ENCODE measurements at places on chromosomes 6 and 20.

- no peak for DNase-seq
Observed at GRCh38 chr6:82085701-82086100, 161.8 kb downstream of the IBTK start.

DNA sequence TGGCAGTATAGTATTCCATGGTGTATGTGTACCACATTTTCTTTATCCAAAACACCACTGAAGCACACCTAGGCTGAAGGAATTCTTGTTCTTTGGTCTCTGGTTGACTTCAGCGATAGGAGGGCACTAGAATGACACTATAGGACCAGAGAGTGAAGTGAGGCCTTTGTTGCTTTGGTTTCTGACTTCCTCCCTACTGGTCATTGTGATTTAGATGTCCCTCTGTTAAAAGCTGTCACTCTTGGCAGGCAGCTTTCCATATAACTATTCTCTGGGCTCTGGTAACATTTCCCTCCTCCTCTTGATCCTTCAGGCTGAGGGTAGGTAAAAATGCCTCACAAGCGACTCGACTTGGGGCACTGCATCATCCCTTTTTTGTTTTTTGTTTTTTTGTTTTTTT, 236.3 kb downstream of the MAFB start:
- DNase-seq, result no peak

- no peak for DNase-seq
Observed at GRCh38 chr20:56859801-56860261, 230.7 kb downstream of the TFAP2C start.

GRCh38 chr20:33154252-33154651, 13.7 kb upstream of the BPIFA2 start:
- DNase-seq, result no peak

DNA sequence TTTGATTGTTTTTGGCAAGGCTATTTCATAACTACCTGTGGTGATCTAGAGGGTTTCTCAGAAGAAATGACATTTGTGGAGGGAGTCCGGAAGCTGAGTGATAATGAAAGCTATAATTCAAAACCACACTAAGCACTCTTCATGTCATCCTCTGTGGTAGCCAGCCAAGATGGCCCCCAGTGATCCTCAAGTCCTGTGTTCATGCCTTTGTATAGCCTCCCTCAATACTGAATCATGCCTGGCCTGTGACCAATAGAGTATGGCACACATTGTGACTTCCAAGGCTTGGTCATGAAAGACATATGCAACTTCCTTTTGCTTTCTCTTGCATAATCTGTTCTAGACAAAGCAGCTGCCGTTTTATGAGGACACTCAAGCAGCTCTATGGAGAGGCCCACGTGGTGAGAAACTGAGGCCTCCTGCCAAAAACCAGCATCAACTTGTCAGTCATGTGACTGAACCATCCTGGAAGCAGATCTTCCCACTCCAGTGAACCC, 12.8 kb upstream of the DNAAF9 start:
- peak; percentile 16 for DNase-seq

DNA sequence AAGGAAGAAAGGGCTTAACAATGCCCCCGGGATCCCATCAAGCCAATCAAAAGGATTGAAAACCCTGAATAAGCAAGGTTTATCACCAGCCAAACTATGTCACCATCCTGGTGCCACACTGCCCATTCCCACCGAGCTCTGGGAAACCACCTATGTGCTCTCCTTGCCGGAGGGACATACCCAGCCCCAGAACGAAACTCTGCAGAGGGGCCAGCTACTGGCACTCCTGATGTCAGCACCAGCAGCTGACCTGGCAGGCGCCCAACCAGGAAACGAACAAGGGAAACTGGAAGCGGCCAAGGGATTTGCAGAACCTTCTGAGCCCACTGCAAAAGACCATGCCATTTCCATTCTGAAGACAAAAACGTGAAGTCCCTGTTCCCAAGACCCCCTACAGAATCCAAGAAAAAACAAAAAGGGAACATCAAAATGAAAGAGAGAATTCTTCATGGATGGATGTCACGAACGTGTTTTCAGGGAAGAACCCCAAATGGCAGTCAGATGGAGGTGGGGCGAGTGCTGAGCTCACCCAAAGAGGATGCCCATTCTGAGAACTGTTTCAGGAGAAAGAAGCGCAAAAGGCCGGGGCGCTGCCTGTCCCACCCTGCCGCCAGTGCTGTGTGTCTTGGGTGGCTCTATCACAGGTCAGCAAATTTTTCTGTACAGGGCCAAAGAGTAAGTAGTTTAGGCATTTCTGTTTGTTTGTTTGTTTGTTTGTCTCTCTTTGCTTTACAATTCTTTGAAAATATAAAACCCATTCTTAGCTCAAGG, 305.2 kb downstream of the ESR1 start:
- no peak for DNase-seq

DNA sequence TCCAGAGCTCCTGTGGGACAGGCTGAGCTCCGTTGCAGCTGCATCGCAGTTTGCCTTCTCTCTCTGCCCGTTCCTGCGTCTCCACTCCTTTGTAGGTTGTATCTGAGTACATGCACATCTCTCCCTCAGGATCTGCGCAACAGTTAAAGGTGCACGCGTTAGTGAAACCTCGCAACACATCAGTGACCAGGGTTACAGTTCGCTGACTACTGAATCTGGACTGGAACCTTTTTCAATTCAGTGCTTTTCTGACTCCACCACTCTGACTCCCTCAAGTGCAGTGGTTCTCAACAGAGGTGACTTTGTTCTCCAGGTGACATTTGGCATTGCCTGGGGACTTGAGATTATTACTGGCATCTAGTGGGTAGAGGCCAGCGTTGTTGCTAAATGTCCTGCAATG, 44.0 kb downstream of the UST start:
- DNase-seq, result no peak

DNA sequence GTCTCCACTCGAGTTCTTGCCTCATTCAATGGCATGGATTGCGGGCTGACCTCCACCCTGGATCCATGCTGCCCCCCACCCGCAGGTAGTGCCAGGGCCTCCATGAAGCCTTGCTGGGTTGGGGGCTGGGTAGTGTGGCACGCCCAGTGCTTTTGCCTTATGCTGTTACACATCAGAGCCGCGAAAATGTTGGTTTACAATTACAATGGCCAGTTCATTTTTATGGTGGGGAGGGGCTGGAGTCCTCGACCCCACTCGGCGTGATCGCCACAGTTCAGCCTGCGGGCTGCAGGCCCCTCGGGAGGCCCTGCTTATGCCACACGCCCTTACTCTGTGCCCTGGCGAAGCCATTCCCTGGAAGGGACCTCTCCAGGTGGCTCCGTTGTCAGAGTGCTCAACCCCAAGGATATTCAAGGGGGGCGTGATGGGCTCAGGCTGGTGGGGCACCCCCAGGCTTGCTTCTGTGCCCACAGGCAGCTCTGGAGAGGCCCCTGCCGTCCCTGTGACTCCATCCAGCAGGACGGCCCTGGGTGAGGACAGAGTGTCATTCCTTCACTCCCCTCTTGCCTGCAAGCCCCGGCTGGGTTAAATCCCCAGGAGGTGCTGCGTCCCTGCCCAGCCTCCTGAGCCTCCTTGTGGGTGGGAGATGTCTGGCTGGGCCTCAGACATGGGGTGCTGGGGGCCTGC, 14.8 kb downstream of the ITPA start:
- no peak for DNase-seq

- DNase-seq, result no peak
Observed at GRCh38 chr6:135600931-135601330, 103.4 kb upstream of the AHI1 start.

DNA sequence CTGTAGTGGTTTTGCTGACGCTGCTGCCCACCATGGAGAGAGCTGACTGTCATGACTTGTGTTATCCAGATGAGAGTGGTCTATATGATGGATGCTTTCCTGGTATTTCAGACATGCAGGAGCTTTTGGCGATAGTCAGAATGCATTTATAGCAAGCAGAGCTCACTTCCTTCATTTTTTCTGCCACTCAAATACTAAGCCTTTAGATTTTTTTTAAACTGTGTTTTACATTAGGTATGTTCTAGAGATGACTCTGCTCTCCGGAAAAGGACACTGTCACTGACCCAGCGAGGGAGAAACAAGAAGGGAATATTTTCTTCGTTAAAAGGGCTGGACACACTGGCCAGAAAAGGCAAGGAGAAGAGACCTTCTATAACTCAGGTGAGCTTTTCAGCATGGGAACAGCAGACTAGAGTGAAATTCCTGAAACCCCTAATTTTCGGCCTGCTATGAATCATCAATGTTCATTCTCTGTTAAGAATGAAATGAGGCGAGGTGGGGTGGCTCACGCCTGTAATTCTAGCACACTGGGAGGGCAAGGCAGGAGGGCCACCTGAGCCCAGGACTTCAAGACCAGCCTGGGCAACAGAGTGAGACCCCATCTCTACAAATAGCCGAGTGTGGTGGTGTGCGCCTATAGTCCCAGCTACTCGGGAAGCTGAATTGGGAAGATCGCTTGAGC, 98.6 kb upstream of the CLDN20 start:
- DNase-seq, result no peak

DNA sequence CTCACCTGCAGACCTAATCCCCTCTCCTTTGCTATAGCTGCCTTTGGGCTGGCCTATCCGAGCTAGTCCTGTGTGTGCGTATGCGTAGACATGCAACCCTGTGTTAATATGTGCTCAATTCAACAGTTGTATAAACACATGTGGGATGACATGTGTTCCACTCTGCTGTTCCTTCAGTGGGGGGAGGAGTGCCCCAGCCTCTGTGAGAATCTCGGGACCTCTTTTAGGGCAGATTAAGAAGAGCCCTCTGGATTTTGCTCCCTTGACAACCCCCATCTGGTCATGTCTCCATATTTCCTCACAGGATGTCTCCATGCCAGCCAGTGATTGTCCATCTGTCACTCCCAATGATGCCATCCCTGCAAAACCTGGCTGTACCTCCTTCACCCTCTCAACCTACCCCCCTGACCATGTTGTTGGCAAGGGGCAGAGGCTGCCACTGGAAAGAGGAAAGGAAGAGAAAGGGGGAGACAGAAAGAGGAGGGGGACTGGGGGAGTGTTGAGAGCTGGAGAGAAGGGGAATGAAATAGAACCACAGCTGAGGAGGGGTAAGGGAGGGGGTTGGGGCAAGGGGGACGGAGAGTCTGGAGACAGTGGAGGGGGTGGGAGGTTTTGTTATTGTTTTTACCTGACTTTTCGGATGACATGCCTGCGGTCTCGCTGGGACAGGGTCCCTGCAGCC, 417 bp downstream of the PRRT1 start:
- DNase-seq, result no peak

DNA sequence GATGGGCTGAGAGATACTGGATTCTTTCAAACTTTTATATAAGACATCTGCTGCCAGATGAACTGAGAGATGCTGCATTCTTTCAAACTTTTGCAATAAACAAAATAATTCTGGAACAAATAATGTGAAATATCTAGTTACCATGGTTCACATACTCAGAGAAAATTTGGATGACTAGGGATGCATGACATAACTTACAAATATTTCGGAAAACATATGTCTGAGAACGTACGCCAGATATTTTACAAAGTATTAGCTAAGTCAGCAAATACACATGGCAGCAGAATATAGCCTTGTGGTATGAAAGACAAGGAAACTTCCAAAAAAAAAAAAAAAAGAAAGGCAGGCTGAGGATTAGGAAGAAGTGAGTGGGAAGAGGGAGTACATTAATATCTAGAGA, 113.3 kb upstream of the TRAF3IP2 start:
- DNase-seq, result no peak

GRCh38 chr6:153084393-153084792, 46.7 kb downstream of the RGS17 start:
- DNase-seq, result no peak

DNA sequence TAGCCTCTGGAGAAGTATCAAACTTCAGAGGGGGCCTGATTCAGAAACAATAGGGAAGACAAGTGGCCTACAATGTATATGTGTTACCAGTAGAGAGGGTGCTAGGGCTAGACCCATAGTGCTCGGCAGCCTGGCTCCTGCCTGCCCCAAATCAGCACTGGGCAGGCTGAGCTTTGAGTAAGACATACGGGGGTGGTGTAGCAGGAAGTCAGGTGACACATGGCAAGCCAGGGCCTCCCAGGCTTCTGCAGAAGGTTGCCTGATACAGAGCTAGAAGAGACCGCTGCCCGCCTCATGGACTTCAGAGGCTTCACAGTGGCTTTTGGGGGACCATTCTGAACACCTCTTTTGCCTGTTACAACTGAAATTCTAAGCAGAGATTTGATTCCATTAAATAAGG, 43.4 kb downstream of the RALY start:
- DNase-seq, result peak; percentile 23

DNA sequence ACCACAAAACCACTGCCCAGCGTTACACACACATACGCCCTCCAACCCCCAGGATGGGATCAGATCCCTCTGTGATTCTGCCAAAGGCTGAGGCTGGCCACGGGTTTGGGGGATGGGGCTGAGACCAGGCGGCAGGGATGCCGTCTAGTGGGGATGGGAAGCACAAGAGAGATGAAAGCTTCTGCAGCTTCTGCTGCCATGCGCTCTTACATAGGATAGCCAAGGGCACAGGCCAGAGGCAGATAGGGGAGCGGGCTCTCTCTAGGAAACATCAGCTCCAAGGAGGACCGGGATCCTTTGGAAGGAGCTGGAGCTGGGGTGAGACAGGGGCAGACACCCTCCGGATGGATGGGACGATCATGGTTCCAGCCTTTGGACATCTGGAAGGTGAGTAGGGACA, 18.7 kb upstream of the RIN2 start:
- no peak for DNase-seq

- no peak for DNase-seq
Observed at GRCh38 chr6:40440053-40440452, 147.1 kb downstream of the LRFN2 start.

DNA sequence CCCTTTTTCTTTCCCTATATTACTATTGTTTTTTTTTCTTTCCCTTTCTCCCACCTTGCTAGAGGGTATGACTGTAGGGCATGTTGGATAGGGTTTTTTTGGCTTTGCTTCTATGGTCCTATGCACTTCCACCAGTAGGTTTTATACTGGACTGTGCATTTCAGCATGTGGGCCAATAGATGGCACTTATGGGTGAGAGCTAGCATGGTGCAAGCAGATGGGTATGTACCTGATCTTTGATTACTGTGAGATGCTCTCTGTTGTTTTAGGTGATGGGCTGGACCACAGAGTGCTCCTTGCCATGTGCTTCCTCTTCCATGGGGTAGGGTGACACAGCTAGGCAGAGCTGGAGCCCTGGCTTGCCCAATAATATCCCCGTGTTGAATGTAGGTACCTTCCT, 128.5 kb upstream of the CHD6 start:
- DNase-seq, result no peak

DNA sequence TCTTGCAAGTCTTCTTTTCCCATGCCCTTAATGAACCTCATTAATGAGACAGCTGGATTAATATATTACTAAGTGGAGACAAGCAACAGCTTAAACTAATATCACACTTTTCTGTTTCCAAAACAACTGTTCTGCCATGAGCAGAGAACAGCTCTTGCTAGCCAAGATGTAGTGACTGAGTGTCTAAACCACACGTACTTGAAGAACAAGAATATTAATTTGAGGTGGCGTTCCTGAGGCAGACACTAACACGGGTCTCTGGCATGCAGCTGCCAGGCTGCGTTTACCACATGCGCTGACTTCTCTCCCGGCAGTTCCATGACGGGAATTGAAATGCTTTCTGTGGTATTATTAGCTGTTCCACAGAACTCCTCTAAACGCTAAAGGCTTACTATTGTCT, 80.6 kb downstream of the FNDC1 start:
- DNase-seq, result no peak

- no peak for DNase-seq
Observed at GRCh38 chr6:138099832-138100231, 7.4 kb downstream of the PERP start.

- DNase-seq, result no peak
Observed at GRCh38 chr6:135739288-135739687, 112.2 kb upstream of the PDE7B start.

Data from activated T-cell treated with anti-CD3 and anti-CD28 coated beads for 24 hours (primary cell).